ENCODE measurements at places on chromosomes 11 and 22. TPM values are rescaled to one million over a fixed set of nuclear protein-coding genes. Genes with fewer than 3 reads are reported as not detected.

SAA1 gene
- 0.31 TPM for polyA plus RNA-seq

TMEM191C gene
- polyA plus RNA-seq, result 11.3 TPM

POTEH gene
- polyA plus RNA-seq, result not detected

OR52B4 gene
- not detected for polyA plus RNA-seq

MOV10L1 gene
- 1.1 TPM for polyA plus RNA-seq

SLC35C1 gene
- 15.1 TPM for polyA plus RNA-seq

OR52N4 gene
- polyA plus RNA-seq, result not detected

DNA sequence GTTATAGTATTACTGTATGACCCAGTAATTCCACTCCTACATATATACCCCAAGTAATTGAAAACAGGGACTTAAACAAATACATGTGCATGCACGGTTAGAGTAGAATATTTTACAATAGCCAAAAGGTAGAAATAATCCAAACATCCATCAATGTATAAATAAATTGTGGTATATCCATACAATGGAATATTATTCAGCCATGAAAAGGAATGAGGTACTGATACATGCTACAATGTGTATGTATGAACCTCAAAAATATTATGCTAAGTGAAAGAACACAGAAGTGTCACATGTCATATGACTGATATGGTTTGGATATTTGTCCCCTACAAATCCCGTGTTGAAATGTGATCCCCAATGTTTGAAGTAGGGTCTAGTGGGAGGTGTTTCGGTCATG is 560.8 kb upstream of the LARGE1 start:
- no peaks in the 10 kb centered on the region for H3K4me1 ChIP-seq
- no peaks in the 10 kb centered on the region for H3K27me3 ChIP-seq
- DNase-seq, result no peak
- no peaks in the 10 kb centered on the region for H3K36me3 ChIP-seq
- H3K27ac ChIP-seq, result no peak overlapping the region

DNA sequence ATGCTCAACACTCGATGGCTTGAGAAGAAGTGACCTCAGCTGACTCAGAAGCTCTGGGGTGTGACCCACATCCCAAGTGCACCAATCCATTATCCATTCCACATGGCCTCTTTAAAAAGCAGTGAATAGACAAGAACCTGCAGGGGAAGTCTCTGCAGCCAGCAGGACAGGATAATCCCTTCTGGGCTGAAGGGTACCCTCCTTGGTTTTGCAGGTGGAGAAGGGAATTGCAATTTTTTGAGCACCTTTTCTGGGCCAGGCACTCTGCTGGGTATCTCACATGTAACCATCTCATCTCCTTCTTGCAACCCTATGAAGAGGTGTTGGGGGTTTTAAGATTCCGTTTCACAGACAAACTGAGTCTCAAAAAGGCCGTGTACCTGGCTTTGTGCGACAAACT is 76.6 kb downstream of the MYO18B start:
- H3K36me3 ChIP-seq, result peaks cover 49% of the 10 kb centered on the region
- no peaks in the 10 kb centered on the region for H3K27me3 ChIP-seq
- no peak for DNase-seq
- no peaks in the 10 kb centered on the region for H3K4me1 ChIP-seq
- no peak overlapping the region for H3K27ac ChIP-seq

- no peak overlapping the region for H3K27ac ChIP-seq
- H3K4me3 ChIP-seq, result no peak overlapping the region
- H3K4me1 ChIP-seq, result no peaks in the 10 kb centered on the region
- H3K27me3 ChIP-seq, result no peaks in the 10 kb centered on the region
Measured at GRCh38 chr22:45083659-45084305, 74.0 kb upstream of the PHF21B start.

- no peaks in the 10 kb centered on the region for H3K36me3 ChIP-seq
- H3K27me3 ChIP-seq, result no peaks in the 10 kb centered on the region
- no peak overlapping the region for H3K4me3 ChIP-seq
- peaks cover 60% of the 10 kb centered on the region for H3K4me1 ChIP-seq
- peak overlapping the region; percentile 92 for H3K27ac ChIP-seq
- DNase-seq, result peak; percentile 66
Measured at GRCh38 chr22:28892175-28892731, 8.9 kb downstream of the ZNRF3 start.

GRCh38 chr11:74863410-74863809 is 85.5 kb downstream of the XRRA1 start:
- no peak for DNase-seq
- H3K4me1 ChIP-seq, result no peaks in the 10 kb centered on the region
- peaks cover 5% of the 10 kb centered on the region for H3K36me3 ChIP-seq
- no peak overlapping the region for H3K4me3 ChIP-seq
- no peak overlapping the region for H3K27ac ChIP-seq

GRCh38 chr11:124108156-124108555 is 7.1 kb upstream of the VWA5A start:
- no peak overlapping the region for H3K4me3 ChIP-seq
- no peaks in the 10 kb centered on the region for H3K36me3 ChIP-seq
- no peak overlapping the region for H3K27ac ChIP-seq
- DNase-seq, result peak; percentile 7
- no peaks in the 10 kb centered on the region for H3K27me3 ChIP-seq

DNA sequence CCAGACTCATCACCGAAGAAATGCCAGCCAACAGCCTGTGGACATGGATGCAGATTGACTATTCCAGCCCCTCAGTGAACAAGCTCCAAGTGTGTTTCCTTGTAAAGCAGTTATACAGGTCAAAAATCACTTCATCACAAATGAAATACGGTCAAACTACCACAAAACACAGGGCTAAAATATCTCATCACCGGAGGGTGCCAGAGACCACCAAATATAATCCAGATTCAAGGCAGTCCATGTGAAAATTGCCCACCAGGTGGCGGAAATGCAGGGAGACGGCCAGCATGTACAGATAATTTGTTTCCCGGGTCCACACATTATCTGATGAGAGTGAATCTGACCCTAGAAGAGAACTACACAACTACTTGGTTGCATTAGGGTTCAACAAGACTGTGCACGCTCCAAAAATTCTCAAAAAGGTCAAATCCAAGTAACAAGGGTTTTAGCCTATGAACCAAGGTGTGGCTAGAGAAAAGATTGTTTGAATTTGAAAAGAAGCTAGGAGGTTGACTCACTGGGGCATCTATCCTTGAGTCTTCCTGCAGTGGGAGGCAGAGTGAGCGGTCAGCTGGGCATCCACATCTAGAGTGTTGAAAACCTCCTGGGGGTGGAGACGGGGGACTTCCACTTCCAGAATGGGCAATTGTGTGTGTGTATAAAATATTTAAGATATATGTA is 71.7 kb downstream of the IGLL5 start:
- no peaks in the 10 kb centered on the region for H3K36me3 ChIP-seq
- H3K4me1 ChIP-seq, result no peaks in the 10 kb centered on the region
- no peak overlapping the region for H3K27ac ChIP-seq
- no peak overlapping the region for H3K4me3 ChIP-seq

DNA sequence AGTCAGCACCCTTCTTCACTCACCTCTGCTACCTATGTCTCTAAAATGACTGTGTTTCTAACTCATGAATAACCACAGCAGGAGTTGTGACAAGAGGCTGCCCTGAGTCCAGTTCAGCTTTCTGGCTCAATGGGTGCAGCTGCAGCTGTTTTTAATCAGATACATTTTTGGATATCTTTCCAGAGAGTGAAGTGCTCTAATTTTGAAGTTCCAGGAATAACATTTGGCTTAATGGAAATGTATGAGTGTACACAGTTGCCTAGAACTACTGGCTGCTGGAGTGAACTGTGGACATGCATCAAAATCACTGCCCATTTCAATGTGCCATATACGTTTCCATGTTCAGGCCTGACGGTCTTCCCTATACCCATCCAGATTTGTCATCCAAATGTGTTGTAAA is 769.5 kb upstream of the ANO3 start:
- no peak overlapping the region for H3K27ac ChIP-seq
- DNase-seq, result no peak

DNA sequence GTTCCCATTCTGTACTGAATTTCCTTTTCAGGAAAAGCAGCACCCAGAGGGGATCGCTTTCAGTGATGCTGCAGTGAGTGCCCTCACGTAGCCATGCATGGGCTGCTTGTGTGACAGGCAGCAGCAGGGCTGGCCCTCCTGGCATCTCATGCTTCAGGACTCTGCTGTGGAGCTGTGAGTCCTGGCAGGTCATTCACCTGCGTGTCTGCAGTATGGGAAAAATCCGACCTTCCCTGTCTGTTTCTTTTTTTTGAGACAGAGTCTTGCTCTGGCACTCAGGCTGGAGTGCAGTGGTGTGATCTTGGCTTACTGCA is 13.4 kb downstream of the GLB1L2 start:
- H3K4me1 ChIP-seq, result no peaks in the 10 kb centered on the region
- H3K4me3 ChIP-seq, result no peak overlapping the region
- H3K27ac ChIP-seq, result no peak overlapping the region
- H3K36me3 ChIP-seq, result no peaks in the 10 kb centered on the region
- no peak for DNase-seq

DNA sequence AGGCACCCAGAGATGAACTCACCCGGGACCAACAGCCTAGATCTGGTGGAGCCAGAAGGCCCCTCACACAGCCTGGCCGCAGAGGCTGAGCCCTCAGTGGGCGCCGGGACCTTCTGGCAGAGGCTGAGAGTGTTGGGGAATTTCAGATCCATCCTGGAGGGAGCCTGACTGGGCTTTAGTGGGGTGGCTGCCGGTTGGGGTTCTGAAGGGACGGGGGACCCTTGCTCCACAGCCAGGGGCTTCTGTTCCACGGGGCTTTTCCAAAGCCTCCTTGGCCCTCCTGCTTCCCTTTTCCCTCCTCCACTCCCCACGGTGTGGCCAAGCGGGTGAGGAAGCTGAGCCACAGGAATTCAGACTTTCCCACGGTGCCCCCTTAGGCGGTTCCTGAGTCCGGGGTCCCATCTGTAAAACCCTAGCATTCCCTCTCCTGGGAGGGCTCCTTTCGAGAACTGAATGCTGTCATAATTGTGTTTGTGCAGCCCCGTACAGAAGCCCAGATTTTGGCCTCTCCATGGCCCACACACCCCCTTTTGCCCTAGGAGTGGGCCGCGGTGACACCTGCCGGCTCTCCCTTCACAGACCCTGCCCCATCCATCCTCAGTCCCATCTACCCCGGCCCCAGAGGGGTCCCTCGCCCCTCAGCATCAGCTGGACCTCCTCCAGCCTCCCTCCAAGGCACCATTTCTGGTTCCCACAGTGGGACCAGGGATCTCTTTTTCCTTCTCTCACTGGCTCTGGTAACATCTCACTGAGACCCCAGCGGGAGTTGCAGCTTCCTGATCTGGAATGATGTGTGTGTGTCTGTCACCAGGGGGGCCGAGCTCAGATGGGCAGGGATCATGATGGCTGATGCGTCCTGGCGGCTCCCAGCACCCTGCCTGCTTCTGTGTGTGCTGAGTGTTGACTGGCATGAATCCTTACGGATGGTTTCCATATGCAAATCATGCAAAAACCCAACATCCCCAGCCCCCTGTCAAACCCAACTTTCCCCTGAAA is 1048.4 kb downstream of the TBC1D22A start:
- H3K27me3 ChIP-seq, result no peaks in the 10 kb centered on the region
- no peak overlapping the region for H3K27ac ChIP-seq
- no peaks in the 10 kb centered on the region for H3K36me3 ChIP-seq
- H3K4me3 ChIP-seq, result no peak overlapping the region
- H3K4me1 ChIP-seq, result no peaks in the 10 kb centered on the region

DNA sequence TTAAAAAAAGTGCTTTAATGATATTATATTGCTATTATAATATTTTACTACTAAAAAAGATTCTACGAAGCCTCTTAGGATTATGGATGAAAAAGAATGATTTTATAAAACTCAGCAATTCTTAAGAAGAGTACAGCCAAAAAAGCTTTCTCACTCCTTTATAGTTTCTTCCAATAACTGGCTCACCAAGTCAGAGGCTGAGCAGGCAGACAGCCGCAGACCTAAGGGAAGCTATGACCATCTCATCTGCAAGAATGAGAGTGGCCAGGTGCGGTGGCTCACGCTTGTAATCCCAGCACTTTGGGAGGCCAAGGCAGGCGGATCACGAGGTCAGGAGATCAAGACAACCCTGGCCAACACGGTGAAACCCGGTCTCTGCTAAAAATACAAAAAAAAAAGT is 12.7 kb upstream of the EMID1 start:
- H3K27ac ChIP-seq, result no peak overlapping the region
- H3K27me3 ChIP-seq, result no peaks in the 10 kb centered on the region
- H3K36me3 ChIP-seq, result no peaks in the 10 kb centered on the region
- DNase-seq, result no peak
- H3K4me1 ChIP-seq, result peaks cover 17% of the 10 kb centered on the region

DNA sequence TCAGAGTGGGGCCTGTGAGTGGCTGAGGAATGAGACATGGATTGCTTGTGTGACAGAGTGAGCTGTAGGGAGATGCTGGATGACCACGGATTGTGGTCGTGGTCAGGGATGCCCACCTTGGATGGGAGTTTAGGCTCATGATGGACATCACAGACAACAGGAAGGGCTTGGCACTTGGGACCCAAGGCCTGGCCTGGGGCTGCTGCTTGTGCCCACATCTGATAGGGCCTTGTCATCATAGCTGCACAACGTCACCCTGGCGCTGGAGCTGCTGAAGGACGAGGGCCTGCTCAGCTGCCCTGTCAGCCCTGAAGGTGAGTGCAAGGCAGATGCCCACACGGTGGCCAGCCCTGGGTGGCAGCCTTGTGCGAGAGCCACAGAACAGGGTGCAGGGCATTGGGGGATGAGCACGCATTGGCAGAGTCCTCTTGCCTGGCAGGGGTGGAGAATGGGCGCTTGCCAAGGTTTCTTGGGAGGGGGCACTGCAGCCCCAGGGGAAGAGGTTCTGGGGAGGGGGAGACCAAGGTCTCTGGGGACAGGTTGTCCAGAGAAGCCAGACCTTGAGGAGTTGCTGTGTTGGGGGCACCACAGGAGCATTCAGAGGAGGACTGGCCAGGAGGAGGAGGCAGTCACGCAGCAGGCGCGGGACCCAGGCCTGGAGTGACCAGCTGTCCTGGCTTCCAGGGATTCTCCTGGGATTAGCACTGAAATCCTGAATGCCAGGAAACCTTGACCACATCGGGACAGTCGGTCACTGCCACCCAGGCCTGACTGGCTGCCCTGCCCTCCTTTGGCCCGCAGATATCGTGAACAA is 25.0 kb downstream of the PARVG start:
- H3K36me3 ChIP-seq, result no peaks in the 10 kb centered on the region
- DNase-seq, result no peak
- H3K4me3 ChIP-seq, result no peak overlapping the region

- H3K4me1 ChIP-seq, result no peaks in the 10 kb centered on the region
- no peaks in the 10 kb centered on the region for H3K27me3 ChIP-seq
- peaks cover 13% of the 10 kb centered on the region for H3K36me3 ChIP-seq
- no peak overlapping the region for H3K4me3 ChIP-seq
- DNase-seq, result no peak
- no peak overlapping the region for H3K27ac ChIP-seq
Measured at GRCh38 chr11:33060271-33060670, 20.9 kb downstream of the TCP11L1 start.

GRCh38 chr11:129248618-129249017 is 56.5 kb upstream of the ARHGAP32 start:
- H3K36me3 ChIP-seq, result no peaks in the 10 kb centered on the region
- no peak overlapping the region for H3K4me3 ChIP-seq
- H3K27me3 ChIP-seq, result no peaks in the 10 kb centered on the region

GRCh38 chr22:29654420-29654819 is 51.0 kb downstream of the NF2 start:
- no peak overlapping the region for H3K27ac ChIP-seq
- H3K4me1 ChIP-seq, result peaks cover 19% of the 10 kb centered on the region
- DNase-seq, result no peak
